ENCODE measurements at places on chromosomes 11 and 22. TPM values are rescaled to one million over a fixed set of nuclear protein-coding genes. Genes with fewer than 3 reads are reported as not detected.

The TRIM66 gene
- 12.3 TPM for total RNA-seq

The FGF4 gene
- 0.96 TPM for total RNA-seq

The PRR33 gene
- not detected for total RNA-seq

The C11orf42 gene
- total RNA-seq: not detected

GRCh38 chr11:130400781-130401483 is 27.5 kb downstream of the ADAMTS8 start:
- DNase-seq: peak; percentile 63

GRCh38 chr11:67278939-67279588 is 10.0 kb upstream of the ANKRD13D start:
- no peak for DNase-seq

GRCh38 chr11:15886866-15887265 is 469.5 kb downstream of the SOX6 start:
- no peak for DNase-seq

DNA sequence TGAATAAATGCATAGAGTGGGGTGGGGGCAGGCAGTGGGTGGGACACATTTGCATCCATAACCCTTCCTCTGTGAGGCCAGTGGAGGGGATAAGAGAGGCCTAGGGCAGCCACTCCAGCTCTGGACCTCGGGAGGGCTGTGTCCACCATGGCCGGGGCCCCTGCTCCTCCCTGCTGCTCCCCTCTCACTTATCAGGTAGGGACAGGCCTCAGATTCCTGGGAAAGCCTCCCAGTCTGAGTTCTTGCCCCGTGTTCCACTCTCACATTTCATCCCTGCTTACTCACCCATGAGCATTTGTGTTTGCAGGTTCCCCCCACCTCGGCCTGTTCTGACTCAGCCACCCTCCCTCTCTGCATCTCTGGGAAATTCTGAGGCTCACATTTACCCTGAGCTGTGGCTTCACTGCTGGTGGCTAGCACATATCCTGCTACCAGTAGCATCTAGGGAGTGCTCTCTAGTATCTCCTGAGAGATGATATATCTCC is 128.7 kb upstream of the TOP3B start:
- DNase-seq: peak; percentile 42

DNA sequence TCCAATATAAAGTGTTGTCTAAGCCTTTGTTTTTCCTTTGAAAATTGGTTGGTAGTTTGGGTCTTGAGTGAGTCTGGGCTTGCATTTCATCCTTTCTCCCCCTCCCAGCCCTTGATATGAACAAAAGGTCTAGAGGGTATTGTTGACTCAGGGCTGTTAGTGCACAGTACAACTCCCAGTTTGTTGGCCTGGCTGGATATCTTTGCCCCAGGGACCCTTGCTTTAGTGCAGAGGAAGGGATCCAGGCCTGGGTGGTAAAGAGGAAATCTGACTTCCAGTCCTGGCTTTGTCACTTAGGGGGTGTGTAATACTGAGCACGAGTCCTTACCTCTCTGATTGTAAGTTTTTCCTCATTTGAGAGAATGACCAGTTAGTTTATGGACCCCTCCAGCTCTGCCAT is 330.4 kb downstream of the TMEM135 start:
- no peak for DNase-seq

GRCh38 chr11:34318111-34319037 is 39.4 kb downstream of the ABTB2 start:
- no peak for DNase-seq

DNA sequence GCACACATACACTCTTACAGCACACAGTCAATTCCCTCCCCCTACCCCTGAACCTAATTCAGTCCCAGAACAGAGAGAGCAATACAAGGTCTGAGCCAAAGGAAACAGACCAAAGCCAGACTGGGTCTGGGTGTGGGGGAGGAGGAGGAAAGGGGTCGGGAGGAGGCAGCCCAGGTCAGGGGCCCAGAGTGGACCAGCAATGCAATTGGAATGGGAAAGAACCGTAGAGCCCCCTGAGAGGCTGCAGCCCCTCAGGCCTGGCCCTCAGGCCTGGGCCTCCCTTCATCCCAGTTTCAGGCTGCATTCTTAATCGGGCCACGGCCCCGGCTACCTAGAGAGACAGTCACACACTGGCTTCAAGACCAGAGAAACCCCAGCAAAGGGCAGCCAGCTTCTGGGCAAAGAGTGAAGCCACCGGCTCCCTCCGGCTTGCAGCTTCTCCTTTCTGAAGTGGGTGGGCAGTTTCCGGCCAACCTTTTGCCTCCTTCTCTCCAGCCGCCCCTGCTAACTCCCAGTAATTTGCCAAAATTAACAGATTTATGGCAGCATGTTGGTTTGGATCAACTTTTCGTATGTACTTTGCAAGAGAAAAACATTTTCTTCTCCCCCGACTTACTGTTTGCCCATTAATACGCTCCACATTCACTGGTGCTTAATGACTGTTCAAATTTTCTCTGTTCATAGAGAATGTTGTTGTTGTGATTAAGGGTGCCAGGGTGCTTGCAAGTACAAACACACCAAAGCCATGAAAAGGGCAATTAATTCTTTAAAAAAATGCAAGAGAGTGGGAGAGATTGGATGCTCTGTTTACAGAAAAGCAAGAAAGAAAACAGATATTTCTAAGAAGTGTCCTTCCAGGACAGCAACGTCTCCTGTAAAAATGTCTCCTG is 488.3 kb downstream of the MN1 start:
- no peak for DNase-seq

GRCh38 chr22:35226958-35227647 is 30.2 kb upstream of the HMGXB4 start:
- DNase-seq: no peak

All from umbilical cord (tissue), 2 donors.